ENCODE measurements at places on chromosomes 12 and 14. TPM values are rescaled to one million over a fixed set of nuclear protein-coding genes. Genes with fewer than 3 reads are reported as not detected.

SUPT16H gene
- total RNA-seq = 67.7 TPM

CIROP gene
- not detected for total RNA-seq

MSI1 gene
- total RNA-seq = not detected

GRCh38 chr12:25996677-25997076 lies 38.2 kb downstream of the RASSF8 start:
- H3K27me3 ChIP-seq = no peaks in the 10 kb centered on the region
- no peaks in the 10 kb centered on the region for H3K36me3 ChIP-seq
- H3K27ac ChIP-seq = no peak overlapping the region
- H3K4me1 ChIP-seq = peaks cover 16% of the 10 kb centered on the region
- DNase-seq = no peak
- H3K4me3 ChIP-seq = no peak overlapping the region

DNA sequence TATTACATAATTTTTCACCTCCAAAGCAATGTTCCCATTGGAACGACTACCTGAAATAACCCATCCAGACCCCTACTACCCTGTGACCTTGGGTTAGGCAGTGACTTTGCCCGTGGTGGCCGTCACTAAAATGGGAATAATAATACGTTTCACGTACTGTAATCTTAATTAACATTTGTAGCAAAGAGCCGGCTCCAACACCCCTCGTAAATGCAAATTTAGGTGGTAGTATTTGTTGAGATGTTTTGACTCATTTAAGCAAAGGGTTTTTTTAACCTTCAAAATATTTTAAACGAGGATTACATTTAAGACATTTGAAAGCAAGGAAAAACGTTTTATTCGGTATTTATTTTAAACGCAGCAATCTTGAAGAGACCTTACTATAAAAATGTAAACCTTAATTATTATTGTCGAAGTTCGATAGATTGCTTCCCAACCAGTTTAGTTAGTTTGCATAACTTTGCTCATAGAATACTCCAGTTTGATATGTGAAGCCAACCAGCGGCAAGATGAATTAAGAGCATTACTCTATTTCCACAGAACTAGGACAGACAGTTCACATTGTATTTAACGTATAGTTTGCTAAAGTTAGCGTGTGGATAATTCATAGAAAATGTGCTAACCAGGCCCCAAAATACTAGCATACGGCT lies 1.4 kb upstream of the ARID2 start:
- no peaks in the 10 kb centered on the region for H3K27me3 ChIP-seq
- DNase-seq = no peak
- no peaks in the 10 kb centered on the region for H3K36me3 ChIP-seq
- peak overlapping the region; percentile 98 for H3K4me3 ChIP-seq

DNA sequence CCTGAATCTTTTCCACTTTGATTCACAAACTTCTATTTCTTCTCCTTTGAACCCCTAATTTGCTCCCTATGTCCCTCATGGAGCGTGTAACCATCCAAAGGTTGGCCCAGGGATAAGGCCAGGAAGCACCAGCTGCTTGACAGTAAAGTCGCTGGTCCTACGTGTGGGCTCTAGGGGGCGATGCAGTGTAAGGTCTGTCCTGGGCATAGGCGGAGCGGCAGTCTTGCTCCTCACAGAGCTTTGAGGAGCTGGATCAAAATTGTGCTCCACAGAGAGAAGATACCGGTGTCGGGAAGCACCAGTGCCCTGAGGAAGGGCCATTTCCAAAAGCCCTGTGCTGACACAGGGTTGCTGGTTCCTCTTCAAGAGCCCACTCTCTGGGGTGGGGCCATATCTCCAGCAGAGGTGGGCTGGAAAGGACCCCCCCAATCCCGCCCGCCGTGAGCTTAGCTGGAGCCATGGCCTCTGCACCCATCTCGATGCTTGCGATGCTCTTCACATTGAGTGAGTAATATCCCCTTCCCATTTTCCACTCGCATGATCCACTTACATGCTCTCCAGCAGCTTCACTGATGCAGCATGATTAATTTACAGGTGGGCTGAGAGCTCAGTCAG lies 49.9 kb upstream of the OR4E1 start:
- DNase-seq = no peak
- peaks cover 22% of the 10 kb centered on the region for H3K27me3 ChIP-seq
- no peaks in the 10 kb centered on the region for H3K4me1 ChIP-seq

DNA sequence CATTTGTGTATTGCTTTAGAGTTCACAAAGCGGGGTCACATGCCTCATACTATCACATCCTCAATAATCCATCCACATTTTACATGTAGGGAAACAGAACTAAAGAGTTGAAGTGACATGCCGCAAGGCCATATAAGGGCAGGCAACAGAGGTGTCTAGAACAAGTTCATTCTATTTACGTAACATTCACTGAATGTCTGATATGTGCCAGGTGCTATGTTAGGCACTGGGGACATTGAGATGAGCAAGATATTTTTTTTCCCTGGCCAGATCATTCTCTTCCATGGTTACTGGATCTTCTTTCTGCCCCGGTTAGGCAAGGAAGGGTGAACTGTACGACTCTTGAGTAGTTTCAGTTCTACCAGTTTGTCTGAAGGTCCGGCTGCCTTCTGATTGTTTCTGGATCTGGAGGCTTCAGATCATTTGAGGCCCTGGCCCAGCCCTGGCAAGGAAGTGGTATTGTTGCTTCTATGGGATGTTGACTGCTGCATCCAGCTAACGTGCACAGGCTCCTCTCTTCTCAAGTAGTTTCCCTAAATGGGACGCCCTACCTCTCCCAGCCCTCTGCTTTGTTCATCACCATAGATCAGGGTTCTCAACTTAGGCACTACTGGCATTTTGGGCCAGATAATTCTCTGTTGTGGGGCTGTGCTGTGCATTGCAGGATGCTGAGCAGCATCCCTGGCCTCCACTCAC lies 12.1 kb downstream of the GPATCH2L start:
- no peaks in the 10 kb centered on the region for H3K36me3 ChIP-seq
- no peaks in the 10 kb centered on the region for H3K4me1 ChIP-seq
- DNase-seq = no peak
- no peak overlapping the region for H3K4me3 ChIP-seq
- no peaks in the 10 kb centered on the region for H3K27me3 ChIP-seq

DNA sequence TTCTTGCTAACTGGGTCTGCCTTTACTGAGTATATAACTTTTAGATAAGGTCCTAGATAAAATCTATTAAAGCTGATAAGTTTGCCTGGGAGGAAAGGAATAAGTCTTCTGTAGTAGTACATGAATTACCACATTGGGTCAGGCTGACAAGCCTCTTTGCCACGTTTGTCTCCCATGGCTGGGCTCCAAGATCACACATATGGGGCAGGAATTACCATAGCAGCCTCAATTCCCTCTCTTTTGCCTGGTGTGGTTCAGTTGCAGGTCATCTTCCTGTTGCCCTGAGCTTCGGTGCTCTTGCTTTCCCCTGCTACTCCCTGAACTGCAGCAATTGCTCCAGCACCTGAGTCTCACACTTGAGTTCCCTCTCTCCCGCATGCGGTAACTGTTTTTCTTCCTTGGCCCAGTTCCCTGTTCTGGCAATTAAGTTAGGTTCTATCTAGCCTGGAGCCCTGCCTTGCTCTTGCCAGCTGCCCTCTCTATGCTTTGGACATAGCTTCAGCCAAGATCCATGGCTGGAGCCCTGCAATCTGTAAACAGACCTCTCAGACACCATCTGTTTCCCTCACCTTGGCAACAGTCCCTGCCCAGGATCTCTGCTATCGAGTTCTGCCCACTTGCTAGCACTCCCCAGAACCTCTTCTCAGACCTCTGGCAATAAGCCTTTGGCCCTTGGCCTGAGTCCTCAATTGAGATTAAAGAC lies 5.8 kb upstream of the GLT8D2 start:
- H3K27ac ChIP-seq = no peak overlapping the region
- no peaks in the 10 kb centered on the region for H3K27me3 ChIP-seq
- no peak overlapping the region for H3K4me3 ChIP-seq
- H3K36me3 ChIP-seq = no peaks in the 10 kb centered on the region

- no peak overlapping the region for H3K4me3 ChIP-seq
- DNase-seq = no peak
- no peaks in the 10 kb centered on the region for H3K36me3 ChIP-seq
- H3K27me3 ChIP-seq = no peaks in the 10 kb centered on the region
These were observed 82.4 kb downstream of the CRADD start for GRCh38 chr12:93759512-93760081.

GRCh38 chr12:78146365-78146772 lies 315.7 kb downstream of the NAV3 start:
- no peaks in the 10 kb centered on the region for H3K27me3 ChIP-seq
- H3K27ac ChIP-seq = no peak overlapping the region
- H3K36me3 ChIP-seq = no peaks in the 10 kb centered on the region
- no peaks in the 10 kb centered on the region for H3K4me1 ChIP-seq

GRCh38 chr12:104410786-104411185 lies 46.0 kb upstream of the CHST11 start:
- no peaks in the 10 kb centered on the region for H3K36me3 ChIP-seq
- no peak overlapping the region for H3K4me3 ChIP-seq
- DNase-seq = no peak
- no peaks in the 10 kb centered on the region for H3K27me3 ChIP-seq
- no peak overlapping the region for H3K27ac ChIP-seq

GRCh38 chr12:130226771-130227170 lies 64.5 kb downstream of the FZD10 start:
- no peaks in the 10 kb centered on the region for H3K36me3 ChIP-seq
- no peaks in the 10 kb centered on the region for H3K27me3 ChIP-seq
- H3K27ac ChIP-seq = no peak overlapping the region
- no peaks in the 10 kb centered on the region for H3K4me1 ChIP-seq

DNA sequence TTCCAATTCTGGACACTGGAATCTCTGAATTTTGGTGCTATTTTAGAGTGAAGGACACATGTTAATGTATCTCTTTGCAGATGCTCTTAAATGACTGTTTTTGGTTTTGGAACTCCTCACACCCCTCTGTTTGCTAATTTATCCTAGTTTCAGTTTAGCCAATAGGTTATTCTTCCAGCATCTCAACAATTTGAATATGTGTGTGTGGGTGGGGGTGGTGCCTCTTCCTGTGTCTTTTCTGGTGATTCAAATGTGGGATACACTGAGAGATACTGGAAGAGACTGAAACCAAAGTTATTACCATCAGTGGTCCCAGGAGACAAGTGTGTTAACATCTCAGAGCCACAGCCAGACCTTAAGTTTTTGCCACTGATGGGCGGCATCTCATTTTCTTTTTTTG lies 1317.4 kb upstream of the TMEM132C start:
- no peak overlapping the region for H3K27ac ChIP-seq
- H3K27me3 ChIP-seq = no peaks in the 10 kb centered on the region
- H3K4me1 ChIP-seq = no peaks in the 10 kb centered on the region
- no peaks in the 10 kb centered on the region for H3K36me3 ChIP-seq

GRCh38 chr12:88418856-88419497 lies 161.3 kb downstream of the KITLG start:
- H3K27me3 ChIP-seq = no peaks in the 10 kb centered on the region
- no peak for DNase-seq
- no peak overlapping the region for H3K27ac ChIP-seq
- no peaks in the 10 kb centered on the region for H3K36me3 ChIP-seq
- H3K4me3 ChIP-seq = no peak overlapping the region

DNA sequence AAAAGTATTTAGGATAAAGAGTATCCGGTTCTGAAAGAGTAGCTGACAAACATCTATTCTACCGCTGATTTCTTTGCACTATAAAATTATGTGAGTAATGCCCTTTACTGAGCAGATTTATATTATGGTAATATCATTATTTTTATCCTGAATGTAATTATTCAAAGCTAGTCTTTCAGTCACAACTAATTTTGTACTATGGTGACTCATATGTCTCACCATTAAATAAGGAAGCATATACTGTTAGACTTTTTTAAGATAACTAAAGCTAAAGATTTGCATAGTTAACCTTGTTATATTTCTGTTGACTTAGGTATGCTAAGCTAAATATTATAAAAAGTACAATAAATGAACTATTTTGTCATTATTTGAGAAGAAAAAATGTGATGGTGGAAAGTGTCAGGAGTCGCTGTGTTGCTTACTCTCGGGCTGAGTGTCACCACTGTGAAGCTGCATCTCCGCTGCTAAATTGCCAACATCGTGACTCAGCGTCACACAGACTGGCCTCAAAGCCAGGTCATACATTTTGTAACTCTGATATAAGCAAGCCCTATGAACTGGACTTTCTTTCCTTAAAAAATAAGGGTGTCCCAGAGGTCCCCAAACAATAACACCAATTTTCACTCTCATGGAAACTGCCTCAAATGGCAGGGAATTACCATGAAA lies 69.1 kb upstream of the SSTR1 start:
- H3K36me3 ChIP-seq = no peaks in the 10 kb centered on the region
- H3K27ac ChIP-seq = no peak overlapping the region
- H3K27me3 ChIP-seq = no peaks in the 10 kb centered on the region
- DNase-seq = no peak
- H3K4me1 ChIP-seq = no peaks in the 10 kb centered on the region

DNA sequence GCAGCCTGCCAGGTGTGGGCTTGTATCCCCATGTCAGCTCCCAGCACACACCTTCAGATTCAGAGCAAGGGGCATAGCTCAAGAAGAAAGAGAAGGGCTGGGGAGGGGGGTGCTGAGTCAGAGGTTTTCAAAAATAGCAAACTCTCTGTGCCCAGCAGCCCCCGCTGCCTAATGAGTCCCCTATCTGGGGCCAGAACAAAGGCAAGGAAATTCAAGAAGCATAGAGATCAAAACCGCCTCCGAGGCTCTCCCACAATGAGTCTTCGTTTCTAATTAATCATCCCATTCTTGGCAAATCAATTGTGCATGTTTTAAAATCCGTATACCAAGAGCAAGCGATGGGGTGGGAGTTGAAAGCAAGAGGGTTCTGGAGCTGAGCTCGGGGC lies 19.5 kb upstream of the CMKLR1 start:
- DNase-seq = no peak
- H3K27me3 ChIP-seq = no peaks in the 10 kb centered on the region
- no peaks in the 10 kb centered on the region for H3K36me3 ChIP-seq
- no peak overlapping the region for H3K27ac ChIP-seq
- H3K4me1 ChIP-seq = no peaks in the 10 kb centered on the region

DNA sequence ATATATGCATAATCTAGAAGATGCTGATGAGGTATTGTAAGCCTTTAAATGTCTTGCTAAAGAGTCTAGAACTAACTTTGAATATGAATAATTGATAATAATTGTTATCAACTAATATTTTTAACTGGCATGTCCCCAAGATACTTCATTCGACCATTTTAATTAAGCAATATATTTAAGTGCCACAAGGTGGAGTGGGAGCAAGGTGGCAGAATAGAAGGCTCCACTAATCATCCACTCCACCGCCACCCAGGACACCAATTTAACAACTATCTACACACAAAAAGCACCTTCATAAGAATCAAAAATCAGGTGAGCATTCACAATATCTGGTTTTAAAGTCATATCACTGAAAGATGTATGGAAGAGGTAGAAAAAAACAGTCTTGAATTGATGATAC lies 409.6 kb downstream of the SEC23A start:
- no peaks in the 10 kb centered on the region for H3K36me3 ChIP-seq
- H3K27me3 ChIP-seq = no peaks in the 10 kb centered on the region
- DNase-seq = no peak

DNA sequence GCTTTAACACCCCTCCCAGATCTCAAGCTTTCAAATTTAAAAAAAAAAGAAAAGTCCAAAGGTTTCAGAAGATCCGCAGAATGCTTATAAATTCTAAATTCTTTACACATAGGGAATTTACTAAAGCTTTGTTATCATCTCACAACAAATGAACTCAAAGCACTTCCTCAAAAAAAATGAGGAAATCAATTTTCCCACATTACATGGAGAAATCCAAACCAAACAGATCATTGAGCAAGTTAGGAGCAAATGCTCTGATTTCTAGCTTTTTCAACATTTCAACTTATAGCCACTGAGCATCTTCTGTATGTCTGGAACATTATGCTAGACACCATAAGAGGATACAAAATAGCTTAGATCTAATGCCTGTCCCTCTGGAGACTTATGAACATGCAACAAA lies 161.0 kb downstream of the CEP128 start:
- no peak for DNase-seq
- no peaks in the 10 kb centered on the region for H3K4me1 ChIP-seq
- no peaks in the 10 kb centered on the region for H3K36me3 ChIP-seq
- no peak overlapping the region for H3K4me3 ChIP-seq
- no peak overlapping the region for H3K27ac ChIP-seq
